ENCODE measurements at places on chromosomes 12 and 14.
A peak's percentile ranks its signal among the peaks of the same experiment; 100 is the strongest.

DNA sequence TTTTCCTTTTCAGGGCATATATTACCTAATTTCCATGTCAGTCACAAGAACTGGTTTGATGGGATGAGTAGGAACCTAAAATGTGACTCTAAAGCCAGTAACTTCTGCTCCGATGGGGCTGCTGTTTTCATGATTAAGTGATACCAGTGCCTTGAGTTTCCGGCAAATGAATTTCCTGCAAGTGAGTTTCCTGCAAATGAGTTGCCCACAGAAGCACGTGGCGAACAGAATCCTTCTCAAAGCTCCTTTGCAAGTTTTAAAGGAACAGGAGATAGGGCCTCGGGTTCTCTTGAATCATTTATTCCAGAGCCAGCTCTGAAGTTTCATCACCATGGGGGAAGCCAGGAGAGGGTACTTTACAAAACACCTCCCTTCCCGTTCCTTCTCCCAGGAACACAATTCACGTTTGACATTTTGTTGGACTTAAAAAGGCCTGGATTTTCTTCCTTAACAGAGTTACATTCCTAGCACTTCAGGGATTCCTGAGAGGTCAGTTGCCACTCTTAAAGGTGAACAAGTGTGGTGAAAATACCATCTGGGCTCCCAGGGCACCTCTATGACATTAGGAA is 2.2 kb upstream of the PPTC7 start:
- DNase-seq, result peak; percentile 23

GRCh38 chr12:31018790-31019505 is 54.7 kb upstream of the DDX11 start:
- no peak for DNase-seq

GRCh38 chr12:74515849-74516248 is 21.8 kb upstream of the ATXN7L3B start:
- DNase-seq, result no peak

DNA sequence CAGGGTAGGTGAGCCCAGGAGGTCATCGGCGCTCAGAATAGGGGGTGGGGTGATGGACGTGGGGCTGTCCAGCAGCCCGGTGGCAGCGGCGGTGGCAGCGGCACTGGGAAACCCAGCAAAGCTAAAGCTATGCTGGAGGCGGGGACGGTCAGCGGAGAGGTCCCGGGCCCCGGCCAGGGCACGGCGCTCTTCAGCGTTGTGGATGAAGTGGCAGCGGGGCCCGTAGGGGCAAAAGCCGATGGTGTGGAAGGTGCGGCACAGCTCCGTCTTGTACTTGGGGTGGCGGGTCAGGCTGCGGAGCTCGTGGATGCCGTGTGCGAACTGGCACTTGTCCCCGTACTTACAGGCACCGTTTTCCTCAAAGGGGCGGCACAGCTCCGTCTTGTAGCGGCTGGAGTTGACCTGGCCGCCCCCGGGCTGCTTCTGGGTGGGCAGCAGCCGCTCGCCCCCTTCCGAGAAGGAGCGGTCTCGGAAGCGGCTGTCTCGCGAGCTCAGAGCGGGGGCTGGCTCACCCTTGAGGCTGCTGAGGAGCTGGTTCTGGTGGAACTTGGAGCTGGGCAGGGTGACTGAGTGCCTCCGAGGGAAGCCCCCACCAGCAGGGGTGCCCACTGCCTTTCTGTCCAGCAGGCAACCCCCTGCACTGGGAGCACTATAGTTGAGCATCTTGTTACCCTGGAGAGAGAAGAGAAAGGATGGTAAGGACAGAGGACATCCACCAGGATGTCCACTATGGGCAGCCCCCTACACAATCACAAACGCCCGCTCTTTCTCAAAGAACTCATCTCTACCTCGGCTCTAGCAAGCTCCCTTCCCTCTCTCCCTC is 2.8 kb downstream of the ZFP36L1 start:
- no peak for DNase-seq

DNA sequence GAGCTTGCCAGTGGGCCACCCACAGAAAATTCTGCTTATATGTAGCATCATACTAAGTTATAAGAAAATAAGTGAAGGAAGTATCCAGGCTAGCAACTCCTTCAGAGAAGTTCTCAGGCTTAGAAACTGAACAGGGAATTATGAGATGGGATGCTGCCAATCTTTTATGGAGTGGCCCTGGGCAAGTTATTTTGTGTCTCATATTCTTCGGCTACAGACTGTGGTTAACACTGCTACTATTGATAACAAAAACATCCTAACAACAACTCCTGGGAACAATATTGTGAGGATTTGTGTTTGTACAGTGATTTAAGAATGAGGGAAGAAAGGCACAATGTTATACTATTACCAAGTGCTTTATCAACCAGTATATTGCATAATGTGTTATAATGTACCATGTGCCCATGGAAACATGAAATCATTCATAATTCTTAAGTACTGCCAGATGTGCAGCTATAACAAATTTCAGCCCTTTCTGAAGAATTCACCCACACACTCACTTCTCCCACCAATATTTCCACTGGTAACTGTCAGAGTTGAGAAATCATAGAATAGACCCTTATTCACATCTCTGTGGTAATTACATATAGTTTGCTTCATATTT is 113.3 kb upstream of the SOX5 start:
- no peak for DNase-seq

DNA sequence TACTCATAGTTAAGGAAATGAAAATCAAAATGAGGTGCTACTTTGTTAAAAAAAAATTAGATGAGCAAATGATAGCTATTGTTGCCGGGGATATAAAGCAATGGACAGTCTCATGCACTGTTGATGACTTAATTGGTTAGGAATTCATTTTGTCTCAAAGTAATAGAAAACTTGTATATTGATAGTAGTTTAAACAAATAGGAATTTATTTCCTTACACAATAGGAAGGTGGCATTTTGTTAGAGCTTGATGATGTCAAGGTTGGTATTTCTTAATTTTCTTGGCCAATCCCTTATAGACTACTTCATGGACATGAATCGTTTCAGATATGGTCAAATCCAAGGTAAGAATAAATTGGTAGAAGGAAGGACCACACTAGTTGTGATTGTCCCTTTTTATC is 7.8 kb downstream of the PRPF39 start:
- DNase-seq, result no peak

- no peak for DNase-seq
Observed at GRCh38 chr12:91335699-91336098, 153.1 kb upstream of the DCN start.

DNA sequence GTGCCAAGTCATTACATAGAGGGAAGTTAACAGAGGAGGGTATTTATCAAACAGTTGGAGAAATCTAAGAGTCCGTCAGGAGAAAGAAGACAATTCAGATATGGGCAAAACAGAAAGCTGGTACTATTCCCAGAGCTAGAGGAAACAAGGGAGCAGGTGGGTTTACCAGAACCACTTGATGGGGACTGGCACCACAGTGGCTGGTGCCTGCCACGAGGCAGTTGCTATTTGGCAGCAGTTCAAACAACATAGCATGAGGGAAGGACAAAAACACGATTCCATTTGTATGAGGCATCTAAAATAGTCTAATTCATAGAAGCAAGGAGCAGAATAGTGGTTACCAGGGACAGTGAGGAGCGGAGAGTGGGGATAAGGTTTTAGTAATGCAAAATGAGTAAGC is 24.6 kb upstream of the KLRD1 start:
- no peak for DNase-seq

DNA sequence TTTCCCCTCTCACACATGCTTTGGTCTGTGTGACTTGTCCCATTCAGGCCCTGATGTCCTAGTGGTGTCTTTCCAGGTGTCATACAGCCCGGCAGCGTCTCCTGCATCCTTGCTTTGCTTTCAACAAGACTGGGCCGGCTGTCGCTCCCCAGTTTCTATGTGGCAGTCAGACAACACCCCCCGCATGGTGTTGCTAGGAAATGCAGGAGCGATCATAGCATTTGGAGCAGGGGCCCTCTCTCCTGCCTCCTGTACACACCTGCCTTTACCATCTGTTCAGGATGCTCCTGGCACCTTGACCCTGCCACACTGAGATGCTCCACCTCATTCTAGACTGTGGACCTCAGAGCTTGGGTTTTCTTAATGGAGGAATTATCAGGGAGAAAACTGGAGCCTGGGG is 29.5 kb downstream of the CACNA1C start:
- no peak for DNase-seq

- DNase-seq, result no peak
Observed at GRCh38 chr12:43206396-43206795, 345.6 kb downstream of the ADAMTS20 start.

- no peak for DNase-seq
Observed at GRCh38 chr14:37844614-37845013, 249.2 kb downstream of the TTC6 start.

DNA sequence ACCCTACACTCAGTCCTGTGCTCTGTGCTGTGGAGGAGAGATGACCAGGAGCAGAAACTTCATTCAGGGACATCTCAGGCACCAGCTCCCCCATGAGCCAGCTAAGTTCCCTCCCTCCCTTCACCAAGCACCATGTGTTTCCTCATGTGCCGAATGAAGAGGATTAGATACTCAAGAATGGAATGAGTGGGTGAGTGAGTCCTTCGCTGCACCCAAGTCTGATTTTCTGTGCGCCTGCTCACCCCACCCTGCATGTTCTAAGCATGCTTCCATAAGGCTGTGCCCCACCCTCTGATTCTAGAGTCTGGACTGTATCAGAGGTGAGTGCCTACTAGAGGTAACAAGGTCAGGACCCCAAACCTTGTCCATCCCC is 12.1 kb downstream of the SERPINA5 start:
- DNase-seq, result no peak

- no peak for DNase-seq
Observed at GRCh38 chr12:83630526-83630925, 943.8 kb downstream of the TMTC2 start.

DNA sequence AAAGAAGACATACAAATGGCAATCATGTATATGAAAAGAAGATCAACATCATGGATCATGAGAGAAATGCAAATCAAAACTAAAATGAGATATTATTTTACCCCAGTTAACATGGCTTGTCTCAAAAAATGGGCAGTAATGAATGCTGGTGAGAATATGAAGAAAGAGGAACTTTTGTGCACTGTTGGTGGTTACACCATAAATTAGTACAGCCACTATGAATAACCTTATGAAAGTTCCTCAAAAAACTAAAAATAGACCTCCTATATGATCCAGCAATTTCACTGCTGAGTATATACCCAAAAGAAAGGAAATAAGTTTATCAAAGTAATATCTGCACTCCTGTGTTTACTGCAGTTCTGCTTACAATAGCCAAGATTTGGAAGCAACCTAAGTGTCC is 151.7 kb downstream of the PDZRN4 start:
- DNase-seq, result no peak

DNA sequence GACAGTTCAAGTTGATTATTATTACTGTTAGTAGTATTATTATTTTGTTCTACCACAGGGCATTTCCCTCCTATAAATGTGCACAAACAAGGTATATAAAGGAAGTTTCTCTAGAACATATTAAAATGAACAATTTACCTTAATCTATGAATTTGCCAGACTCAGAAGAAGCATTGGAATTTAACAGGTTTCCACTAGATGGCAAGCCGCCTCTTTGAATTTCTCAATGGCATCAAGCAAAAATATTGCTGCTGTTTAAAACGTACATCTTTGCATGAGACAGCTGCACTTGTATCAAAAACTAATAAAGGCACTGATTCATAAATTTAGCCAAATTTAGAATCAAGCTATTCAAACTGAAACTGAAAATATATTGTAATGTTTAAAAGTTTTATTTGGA is 34.6 kb upstream of the MIS18BP1 start:
- no peak for DNase-seq

DNA sequence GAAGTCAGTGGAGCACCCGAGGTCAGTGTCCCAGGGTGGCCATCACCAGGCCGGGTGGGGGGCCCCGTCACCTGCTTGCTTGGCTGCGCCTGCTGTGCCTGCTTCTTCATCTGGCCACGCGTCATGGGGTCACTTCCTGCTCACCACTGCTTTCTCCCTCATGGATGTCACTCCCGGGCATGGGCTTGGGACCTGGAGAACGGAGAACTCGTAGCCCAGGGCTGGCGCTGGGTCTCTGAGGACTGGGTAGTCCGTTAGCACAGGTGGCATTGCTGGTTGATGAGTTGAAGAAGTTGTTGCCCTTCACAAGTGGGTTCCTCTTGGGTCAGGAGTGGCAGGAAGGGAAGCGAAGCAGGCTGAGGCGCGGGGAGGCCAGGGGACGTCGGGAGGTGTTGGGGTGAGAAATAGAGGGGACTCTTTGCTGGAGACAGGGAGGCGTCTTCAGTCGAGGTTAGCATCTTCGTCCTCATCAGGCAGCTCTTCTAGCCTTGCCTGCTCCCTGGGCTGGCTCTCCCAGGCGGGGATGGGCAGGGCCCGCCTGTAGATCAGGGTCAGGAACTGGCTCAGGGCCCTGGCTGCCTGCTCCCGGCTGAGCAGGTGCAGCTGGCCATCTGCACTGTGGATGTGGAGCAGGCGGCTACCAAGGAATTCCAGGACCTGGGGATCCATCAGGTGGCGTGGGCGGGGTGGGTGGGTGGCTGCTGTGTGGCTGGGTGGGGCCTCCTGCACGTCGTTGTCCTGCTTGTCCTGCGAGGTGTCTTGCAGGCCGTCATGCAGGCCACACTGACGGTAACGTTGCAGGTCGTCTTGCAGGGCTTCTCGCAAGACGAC is 23.0 kb downstream of the RTL1 start:
- DNase-seq, result no peak

GRCh38 chr14:99511421-99512109 is 30.4 kb downstream of the CCNK start:
- no peak for DNase-seq

DNA sequence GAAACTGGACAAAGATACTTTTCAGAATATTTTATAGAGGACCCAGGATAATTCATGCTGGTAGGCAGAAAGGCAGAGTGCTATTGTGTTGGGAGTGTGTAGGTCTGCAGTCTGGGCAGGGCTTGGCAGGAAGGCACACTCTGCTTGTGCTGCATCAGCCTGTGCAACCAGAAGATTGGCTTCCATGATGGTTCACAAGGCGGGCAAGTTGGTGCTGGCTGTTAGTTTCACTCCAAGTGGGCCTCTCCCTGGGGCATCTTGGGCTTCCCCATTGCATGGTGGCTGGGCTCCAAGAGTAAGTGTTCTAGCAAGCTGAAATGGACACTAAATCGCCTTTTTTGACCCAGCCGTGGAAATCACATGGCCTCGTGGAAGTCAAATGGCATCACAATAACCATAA is 1.8 kb upstream of the UBE2N start:
- no peak for DNase-seq

DNA sequence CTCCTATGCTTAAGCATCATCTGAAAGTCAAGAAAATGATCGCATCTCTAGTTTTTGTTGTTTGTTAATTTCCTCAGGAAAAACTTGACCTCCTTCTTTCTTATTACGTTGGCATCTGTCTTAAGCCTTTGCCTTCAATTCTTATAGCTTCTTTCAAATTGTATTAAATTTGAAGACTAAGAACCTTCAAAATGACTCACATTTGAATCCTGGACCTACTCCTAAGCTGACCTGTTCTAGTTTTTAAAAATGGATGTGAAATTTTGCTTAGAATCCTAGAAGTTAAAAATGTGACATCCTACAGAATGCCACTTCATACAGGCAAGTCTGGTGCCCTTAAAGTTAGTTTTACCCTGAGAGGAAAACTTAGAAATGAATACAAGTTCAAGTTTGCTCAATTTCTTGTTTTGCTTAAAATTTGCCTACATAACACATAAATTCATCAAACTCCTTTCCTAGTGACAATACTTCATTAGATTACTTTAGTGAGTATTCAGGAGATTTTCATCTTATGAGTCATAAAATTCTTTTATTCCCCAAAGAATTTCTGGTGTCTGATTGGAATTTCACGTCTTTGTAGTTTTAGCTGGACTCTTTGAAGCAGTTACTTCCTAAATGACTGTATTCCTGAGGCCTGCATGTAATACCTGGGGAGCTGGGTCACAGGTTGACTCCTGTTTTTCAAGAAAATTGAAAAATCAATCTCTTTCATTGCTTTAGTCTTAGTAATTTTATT is 152.3 kb downstream of the MSRB3 start:
- no peak for DNase-seq

All from activated naive CD4-positive, alpha-beta T cell (primary cell).